Muscle of leg (tissue), 16 donors: ENCODE measurements at places on chromosomes 2 and 18. TPM values are rescaled to one million over a fixed set of nuclear protein-coding genes. Genes with fewer than 3 reads are reported as not detected.

The NR4A2 gene
- 1.0 TPM for total RNA-seq

The TUBA4B gene
- 0.04 TPM for total RNA-seq

The TMEM237 gene
- 38.8 TPM for total RNA-seq

The SYT4 gene
- total RNA-seq: 0.13 TPM

The MYO1B gene
- total RNA-seq: 94.1 TPM

The NT5DC4 gene
- total RNA-seq: not detected

The CYRIA gene
- 3.9 TPM for total RNA-seq

The GAL3ST2 gene
- total RNA-seq: 0.09 TPM

The OTOS gene
- not detected for total RNA-seq

The FARSB gene
- total RNA-seq: 14.6 TPM

- H3K36me3 ChIP-seq: no peaks in the 10 kb centered on the region
- no peaks in the 10 kb centered on the region for H3K27me3 ChIP-seq
- no peaks in the 10 kb centered on the region for H3K4me1 ChIP-seq
- DNase-seq: no peak
- H3K4me3 ChIP-seq: no peak overlapping the region
Observed at GRCh38 chr2:38905251-38905650, 15.6 kb downstream of the ARHGEF33 start.

DNA sequence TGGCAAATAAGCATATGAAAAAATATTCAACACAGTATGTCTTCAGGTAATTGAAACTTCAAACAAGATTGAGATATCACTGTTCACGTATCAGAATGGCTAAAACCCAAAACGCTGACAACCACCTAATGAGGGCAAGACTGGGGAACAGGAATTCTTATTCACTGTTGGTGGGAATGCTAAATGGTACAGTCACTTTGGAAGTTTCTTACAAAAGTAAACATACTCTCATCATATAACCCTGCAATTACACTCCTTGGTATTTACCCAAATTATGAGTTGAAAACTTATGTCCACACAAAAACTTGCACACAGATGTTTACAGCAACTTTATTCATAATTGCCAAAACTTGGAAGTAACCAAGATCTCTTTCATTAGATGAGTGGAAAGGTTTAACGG is 30.1 kb downstream of the BUB1 start:
- no peak overlapping the region for H3K27ac ChIP-seq
- H3K4me1 ChIP-seq: no peaks in the 10 kb centered on the region
- DNase-seq: no peak
- no peaks in the 10 kb centered on the region for H3K27me3 ChIP-seq
- H3K36me3 ChIP-seq: peaks cover 7% of the 10 kb centered on the region
- H3K4me3 ChIP-seq: no peak overlapping the region

DNA sequence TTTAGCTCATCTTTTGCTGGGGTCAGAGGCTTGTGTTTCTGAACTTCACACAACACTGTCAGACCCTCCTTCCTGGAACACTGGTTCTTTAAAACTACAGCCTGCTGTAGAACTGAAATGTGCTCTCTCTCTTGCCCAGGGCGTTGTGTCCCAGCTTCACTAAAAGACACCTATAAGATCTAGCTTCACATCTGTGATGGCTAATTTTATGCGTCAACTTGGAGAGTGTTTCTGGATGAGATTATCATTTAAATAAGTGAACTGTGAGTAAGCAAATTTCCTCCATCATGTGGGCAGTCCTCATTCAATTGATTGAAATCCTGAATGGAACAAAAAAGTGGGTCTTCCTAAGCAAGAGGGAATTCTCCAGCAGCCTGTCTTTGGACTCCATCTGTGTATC is 140.3 kb downstream of the OSR1 start:
- H3K27ac ChIP-seq: no peak overlapping the region
- DNase-seq: no peak
- no peaks in the 10 kb centered on the region for H3K4me1 ChIP-seq
- no peak overlapping the region for H3K4me3 ChIP-seq
- no peaks in the 10 kb centered on the region for H3K36me3 ChIP-seq

DNA sequence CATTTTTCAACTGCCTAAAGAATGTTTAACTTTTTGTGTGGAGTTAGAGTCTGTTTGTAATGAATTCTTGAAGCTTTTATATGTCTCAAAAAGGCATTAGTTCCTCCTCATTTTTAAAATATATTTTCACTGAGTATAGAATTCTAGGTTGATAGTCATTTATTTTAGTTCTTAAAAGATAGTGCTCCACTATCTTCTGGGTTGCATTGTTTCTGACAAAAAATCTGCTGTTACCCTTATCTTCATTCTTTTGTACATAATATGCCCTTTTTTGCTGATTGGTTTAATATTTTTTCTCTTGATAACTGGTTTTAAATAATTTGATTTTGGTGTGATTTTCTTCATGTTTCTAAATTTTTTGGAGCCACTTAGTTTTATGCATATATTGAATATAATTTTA is 754.7 kb upstream of the GYPC start:
- no peaks in the 10 kb centered on the region for H3K36me3 ChIP-seq
- H3K27ac ChIP-seq: no peak overlapping the region
- H3K4me1 ChIP-seq: no peaks in the 10 kb centered on the region
- H3K27me3 ChIP-seq: no peaks in the 10 kb centered on the region

GRCh38 chr2:217905896-217906295 is 96.9 kb downstream of the TNS1 start:
- H3K4me3 ChIP-seq: no peak overlapping the region
- H3K27ac ChIP-seq: peak overlapping the region; percentile 91
- peaks cover 98% of the 10 kb centered on the region for H3K4me1 ChIP-seq

DNA sequence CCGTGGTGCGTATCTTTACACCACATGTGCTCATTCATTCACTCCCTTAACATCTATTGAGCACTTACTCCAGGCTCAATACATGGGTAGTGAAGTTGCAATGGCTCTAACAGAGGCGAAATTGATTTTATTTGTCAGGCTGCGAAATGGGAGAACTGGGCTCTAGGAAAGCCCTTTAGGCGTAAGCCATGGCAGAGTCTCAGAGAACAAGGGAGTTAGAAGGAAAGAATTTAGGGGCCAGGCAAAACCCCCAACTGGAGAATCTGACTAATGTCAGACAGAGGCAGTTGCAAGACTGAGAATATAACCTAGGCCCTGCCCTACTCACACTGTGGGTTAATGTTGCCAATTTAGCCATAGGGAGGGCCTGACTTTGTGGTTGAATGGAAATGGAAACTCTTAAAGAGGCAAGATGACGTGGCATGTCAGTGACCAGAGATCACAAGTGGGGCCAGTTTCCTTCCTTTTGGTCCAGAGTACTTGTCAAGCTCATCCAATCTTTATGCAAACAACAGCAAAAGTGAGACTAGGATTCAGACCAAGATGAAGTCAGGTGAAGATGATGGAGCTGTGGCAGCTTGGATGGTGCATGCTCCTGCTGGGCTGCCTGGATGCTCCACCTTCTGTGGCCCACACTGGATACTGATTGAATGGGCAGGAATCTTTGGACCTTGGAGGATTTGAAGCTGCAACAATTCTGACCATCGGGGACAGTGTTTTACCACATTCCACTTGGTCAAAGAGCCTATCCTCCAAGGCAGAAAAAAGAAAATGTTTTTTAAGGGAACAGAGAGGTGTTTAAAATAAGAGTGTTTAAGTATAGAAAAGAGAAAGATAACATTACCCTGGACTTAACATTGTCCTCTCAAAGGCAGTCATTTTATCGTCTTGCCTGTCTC is 92.2 kb downstream of the CAPN13 start:
- no peak overlapping the region for H3K27ac ChIP-seq
- peaks cover 2% of the 10 kb centered on the region for H3K27me3 ChIP-seq
- H3K4me3 ChIP-seq: no peak overlapping the region
- H3K4me1 ChIP-seq: no peaks in the 10 kb centered on the region

GRCh38 chr2:231001921-231002320 is 6.0 kb downstream of the SPATA3 start:
- peaks cover 22% of the 10 kb centered on the region for H3K27me3 ChIP-seq
- no peak for DNase-seq
- H3K27ac ChIP-seq: no peak overlapping the region
- H3K36me3 ChIP-seq: no peaks in the 10 kb centered on the region
- no peak overlapping the region for H3K4me3 ChIP-seq

DNA sequence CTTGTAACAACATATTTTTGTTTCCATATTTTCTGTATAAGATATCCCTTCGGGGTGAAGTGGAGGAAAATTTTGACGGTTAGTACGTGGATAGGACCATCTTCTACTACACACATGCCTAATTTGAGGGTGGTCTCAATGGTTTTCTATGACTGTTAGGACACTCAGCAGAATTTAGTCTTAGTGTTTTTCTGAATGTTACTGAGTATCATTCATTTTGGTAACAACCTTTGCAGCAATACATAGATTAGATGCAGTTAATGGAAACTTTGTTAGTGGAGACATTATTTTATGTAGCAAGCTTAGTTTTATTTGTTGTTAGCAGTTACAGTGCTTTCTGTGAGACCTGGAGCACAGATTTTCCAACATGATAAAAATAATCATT is 1.6 kb downstream of the ITGAV start:
- H3K4me1 ChIP-seq: peaks cover 3% of the 10 kb centered on the region
- H3K27ac ChIP-seq: peak overlapping the region; percentile 94
- no peaks in the 10 kb centered on the region for H3K36me3 ChIP-seq
- H3K4me3 ChIP-seq: peak overlapping the region; percentile 79

DNA sequence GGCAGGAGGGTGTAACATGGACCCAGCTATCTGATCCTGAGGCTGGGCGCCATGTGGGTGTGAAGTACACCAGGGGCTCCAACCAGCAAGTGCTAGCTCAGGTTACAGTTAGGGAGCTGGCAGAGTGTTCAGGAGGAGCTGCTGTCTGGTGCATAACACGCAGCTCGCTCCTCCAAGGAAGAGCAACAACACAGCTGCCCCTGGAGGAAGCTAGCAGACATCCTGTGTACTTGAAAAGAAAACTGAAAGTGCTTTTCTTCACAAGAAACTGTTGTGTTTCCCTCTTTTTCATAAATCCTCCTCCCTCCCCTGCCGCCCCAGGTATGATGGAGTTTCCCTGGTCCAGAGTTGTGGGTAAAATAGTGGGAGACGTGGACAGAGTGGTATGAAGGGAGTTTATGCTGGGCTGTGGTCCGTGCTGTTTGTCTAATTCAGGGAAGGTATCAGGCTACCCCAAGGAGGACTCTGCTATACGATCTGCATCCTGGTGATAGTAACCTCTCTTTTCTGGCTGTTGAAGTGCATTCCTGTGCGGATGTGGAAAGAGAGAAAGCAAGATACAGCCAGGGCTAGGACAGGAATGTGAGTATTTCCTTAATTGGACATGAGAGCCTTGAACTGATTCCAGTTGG is 6.1 kb upstream of the LBH start:
- no peaks in the 10 kb centered on the region for H3K27me3 ChIP-seq
- peak overlapping the region; percentile 95 for H3K27ac ChIP-seq
- peak; percentile 92 for DNase-seq
- no peaks in the 10 kb centered on the region for H3K36me3 ChIP-seq
- peak overlapping the region; percentile 44 for H3K4me3 ChIP-seq

DNA sequence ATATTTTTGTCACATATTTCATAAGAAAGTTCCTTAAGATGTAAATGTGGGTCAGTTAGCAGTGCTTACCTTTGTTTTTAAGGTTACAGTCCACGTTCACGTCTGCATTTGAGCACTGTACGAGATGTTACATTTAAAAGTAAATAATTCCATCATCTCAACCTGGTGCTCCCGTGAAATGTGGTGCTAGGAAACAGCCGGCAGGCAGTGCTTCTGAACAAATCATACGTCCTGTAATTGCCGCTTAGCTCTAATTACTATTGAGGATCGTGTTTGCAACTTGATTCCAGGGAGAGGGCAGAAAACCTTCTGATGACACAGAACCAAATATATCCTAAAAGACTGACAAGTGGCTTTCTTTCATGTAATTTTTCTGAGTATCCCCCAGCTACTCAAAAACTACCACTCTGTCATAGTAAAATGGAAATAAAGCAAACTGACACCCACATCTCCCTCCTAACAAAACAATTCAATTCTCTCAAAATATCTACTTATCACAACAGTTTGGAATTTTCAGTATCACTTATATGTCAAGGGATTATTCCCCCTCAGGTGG is 297.8 kb upstream of the SESTD1 start:
- peak overlapping the region; percentile 4 for H3K4me3 ChIP-seq
- peak; percentile 12 for DNase-seq
- H3K36me3 ChIP-seq: no peaks in the 10 kb centered on the region
- no peaks in the 10 kb centered on the region for H3K27me3 ChIP-seq
- no peaks in the 10 kb centered on the region for H3K4me1 ChIP-seq

DNA sequence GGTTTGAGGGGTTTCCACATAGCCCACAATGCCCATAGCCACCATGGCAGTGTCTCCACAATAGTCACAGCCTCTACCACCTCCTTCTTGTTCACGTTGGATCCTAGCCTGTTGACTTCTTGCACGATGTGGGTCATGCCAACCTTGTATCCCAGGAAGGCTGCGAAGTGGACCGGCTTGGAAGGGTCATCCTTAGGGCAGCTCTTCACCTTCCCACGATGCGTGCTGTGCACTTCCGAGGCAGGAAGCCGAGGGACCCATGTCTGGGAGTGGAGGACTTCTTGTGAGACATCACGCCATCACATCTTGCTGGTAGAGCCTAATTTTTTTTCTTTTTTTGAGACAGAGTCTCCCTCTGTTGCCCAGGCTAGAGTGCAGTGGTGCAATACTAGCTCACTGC is 144.6 kb upstream of the ASB18 start:
- no peaks in the 10 kb centered on the region for H3K4me1 ChIP-seq
- no peaks in the 10 kb centered on the region for H3K36me3 ChIP-seq
- DNase-seq: no peak
- no peak overlapping the region for H3K4me3 ChIP-seq

- H3K4me3 ChIP-seq: no peak overlapping the region
- H3K36me3 ChIP-seq: no peaks in the 10 kb centered on the region
- H3K27ac ChIP-seq: no peak overlapping the region
- no peak for DNase-seq
Observed at GRCh38 chr2:190235101-190235500, 84.5 kb downstream of the HIBCH start.

- peaks cover 17% of the 10 kb centered on the region for H3K4me1 ChIP-seq
- H3K27me3 ChIP-seq: no peaks in the 10 kb centered on the region
- no peak overlapping the region for H3K27ac ChIP-seq
Observed at GRCh38 chr2:69159986-69160385, 147.0 kb downstream of the ANTXR1 start.

DNA sequence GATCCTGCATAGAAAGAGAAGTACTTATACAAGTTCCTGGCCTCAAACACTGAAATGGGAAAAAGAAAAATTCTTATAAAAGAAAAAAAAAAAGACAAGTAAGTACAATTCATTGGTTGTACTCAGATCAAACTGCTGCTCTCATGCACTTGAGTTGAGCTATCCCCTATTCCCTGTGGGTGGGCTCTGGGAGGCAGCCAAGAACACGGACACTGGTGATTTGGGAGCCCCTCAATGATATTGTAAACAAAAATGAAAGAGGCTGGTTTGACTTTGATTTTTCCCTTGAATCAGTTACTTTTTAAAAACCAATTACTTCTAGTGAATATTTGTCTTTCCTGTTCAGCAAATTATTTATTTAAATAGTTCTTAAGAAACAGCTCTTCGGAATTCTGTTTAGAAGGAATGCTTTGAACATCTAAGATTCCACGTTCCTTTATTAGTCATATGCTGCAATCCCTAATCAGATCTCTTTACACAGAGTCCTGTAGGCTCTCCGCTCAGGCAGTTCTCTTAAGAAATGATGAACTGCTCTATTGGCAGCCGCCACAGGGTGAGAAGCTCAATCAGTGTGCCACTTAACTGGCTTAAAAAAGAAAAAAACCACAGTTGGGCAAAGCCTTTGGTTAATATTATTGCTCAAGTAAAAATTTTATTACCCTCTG is 225.1 kb downstream of the TMEM182 start:
- peak; percentile 16 for DNase-seq
- no peak overlapping the region for H3K4me3 ChIP-seq
- H3K27ac ChIP-seq: no peak overlapping the region
- H3K36me3 ChIP-seq: no peaks in the 10 kb centered on the region
- H3K27me3 ChIP-seq: no peaks in the 10 kb centered on the region

GRCh38 chr2:44944102-44944951 is 2.8 kb downstream of the SIX3 start:
- no peak overlapping the region for H3K4me3 ChIP-seq
- DNase-seq: no peak
- no peak overlapping the region for H3K27ac ChIP-seq
- peaks cover 96% of the 10 kb centered on the region for H3K27me3 ChIP-seq
- H3K4me1 ChIP-seq: peaks cover 22% of the 10 kb centered on the region
- H3K36me3 ChIP-seq: no peaks in the 10 kb centered on the region
